ENCODE measurements at places on chromosomes 7 and 10.
A peak's percentile ranks its signal among the peaks of the same experiment; 100 is the strongest.

- DNase-seq: peak; percentile 32
These were observed 52.9 kb upstream of the CACUL1 start for GRCh38 chr10:118807512-118808305.

- no peak for DNase-seq
These were observed 6.0 kb downstream of the FKBP14 start for GRCh38 chr7:30020535-30020934.

- no peak for DNase-seq
These were observed 10.7 kb downstream of the PFKP start for GRCh38 chr10:3077940-3078630.

GRCh38 chr7:132464740-132465139 is 111.5 kb downstream of the PLXNA4 start:
- no peak for DNase-seq

GRCh38 chr10:43815181-43815885 is 166.7 kb upstream of the ZNF32 start:
- no peak for DNase-seq

DNA sequence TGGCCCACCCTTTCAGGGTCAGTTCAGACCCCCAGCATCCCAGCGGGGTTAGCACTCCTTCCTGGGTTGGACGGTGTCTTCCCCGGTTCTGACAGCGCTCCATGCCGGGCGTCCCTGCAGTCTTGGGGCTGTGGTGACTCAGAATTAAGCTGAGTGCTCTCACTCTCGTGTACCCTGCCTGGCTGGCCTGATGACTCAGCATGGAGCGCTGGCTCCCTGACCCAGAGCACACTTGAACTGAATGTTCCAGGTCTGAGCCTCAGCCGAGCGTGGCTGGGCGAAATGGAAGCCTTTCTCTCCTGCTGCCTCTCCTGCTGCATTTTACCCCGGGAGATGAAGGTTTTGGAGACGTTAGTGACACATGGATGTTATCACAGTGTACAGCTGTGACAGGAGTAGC is 7.1 kb downstream of the BAG3 start:
- DNase-seq: no peak

GRCh38 chr10:1110674-1111119 is 54.5 kb downstream of the WDR37 start:
- no peak for DNase-seq

DNA sequence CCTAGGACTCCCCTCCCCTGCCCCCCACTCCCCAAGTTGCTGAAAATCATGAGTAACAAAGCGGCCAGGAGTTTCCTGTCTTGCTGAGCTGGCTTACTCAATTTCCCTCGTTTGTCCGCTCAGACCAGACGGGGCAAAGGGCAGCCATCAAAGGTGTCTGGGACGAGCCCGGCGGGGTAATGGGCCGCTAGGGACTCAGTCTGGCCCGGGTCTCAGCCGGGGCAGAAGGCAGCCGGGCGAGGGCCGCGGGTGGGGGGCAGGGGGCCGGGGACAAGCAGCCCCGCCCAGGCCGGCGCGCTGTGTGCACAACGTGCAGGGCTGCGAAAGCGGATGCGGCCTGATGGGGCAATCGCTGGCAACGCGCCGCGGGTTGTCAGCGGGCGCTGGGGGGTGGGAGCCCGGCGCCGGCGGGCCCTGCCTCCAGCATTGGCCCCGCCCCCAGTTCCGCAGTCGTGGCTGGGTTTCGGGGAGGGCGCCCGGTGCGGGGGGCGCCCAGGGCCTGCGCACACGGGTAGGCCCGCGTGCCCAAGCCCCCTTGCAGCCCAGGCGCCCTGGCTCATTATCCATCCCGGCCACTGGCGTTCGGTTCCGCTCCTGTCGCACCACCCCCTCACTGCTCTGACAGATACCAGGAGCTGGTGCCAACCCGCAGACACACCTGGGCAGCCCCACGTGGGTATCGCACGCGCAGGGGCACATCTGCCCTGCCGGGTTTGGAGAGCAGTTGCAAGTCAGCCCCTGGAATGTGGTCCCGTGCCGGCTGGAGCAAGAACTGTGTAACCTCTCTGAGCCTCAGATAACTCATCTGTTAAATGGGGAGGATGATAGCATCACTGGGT is 35.1 kb downstream of the DNAJB12 start:
- peak; percentile 85 for DNase-seq

GRCh38 chr10:78354101-78354500 is 320.4 kb downstream of the RPS24 start:
- no peak for DNase-seq

DNA sequence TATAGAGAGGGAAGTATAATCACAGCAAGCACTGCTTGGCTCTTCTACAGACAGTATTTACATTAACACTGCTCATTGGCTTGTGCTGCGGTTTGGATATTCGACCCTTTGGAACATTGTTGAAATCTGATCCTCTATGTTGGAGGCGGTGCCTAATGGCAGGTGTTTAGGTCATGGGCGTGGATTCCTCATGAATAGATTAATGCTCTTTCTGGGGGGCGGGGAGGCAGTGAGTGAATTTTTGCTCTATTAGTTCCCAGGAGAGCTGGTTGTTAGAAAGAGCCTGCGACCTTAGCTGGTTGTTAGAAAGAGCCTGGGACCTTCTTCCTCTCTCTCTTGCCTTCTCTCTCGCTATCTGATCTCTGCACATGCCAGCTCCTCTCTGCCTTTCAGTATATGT is 77.3 kb upstream of the SVIL start:
- DNase-seq: no peak

DNA sequence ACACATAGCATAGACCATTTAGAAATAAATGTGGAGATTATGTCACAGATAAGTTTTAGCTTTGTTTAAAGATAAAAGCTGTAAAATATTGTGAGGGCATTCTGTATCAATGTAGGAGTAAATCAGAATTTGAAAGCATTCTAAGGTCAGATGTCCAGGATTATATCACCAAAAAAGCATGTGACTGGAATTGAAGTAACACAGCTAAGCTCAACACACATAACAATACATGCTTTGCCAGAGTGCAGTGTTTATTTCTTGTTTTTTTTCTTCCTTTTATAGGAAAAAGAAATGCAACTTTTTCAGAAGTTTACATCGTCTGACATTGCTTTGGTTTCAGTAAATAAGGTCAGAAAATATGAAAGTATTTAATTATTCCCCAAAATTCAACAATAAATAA is 183.4 kb downstream of the HTR7 start:
- DNase-seq: no peak

- DNase-seq: no peak
These were observed 959 bp upstream of the ATRNL1 start for GRCh38 chr10:115092258-115092554.

- no peak for DNase-seq
These were observed 3.3 kb downstream of the MKI67 start for GRCh38 chr10:128122931-128123330.

DNA sequence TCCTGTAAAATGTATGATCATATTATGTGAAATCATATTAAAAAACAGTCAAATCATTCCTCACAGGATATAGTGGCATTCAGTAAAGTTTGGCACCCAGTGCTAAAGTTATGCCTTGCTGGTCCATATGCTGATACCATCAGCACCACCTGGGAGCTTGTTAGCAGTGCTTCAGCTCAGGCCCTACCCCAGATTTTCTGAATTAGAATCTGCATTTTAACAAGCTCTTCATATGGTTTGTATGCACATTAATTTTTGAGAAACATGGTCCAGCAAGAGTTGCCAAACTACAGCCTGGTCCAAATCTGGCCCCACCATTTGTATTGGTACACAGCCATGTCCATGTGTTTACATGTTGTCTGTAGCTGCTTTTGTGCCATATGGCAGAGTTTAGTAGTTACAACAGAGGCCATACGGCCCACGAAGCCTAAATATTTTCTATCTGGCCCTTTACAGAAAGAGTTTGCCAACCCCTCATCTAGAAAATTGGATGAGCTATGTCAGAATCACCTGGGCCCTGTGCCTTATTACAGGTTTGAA is 30.1 kb downstream of the RAB18 start:
- no peak for DNase-seq

DNA sequence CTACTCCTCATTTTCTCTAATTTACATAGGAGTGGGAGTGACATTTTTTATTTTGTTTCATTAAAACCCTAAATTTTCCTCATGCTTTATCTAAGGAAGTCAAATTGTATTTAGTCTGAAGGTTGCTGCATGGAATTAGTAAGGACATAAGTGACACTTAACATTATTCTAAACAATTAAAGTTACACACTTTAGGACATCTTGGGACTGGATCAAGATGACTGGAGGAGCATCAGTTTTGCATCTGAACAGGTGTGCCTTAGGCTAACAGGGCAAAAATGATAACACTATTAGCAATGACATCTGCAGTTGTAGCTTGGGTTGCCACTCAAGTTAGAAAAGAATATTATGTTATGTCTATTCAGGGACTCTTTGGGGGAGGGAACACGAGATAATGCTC is 199.4 kb downstream of the HDAC9 start:
- no peak for DNase-seq

GRCh38 chr10:11704092-11704491 is 38.1 kb upstream of the ECHDC3 start:
- no peak for DNase-seq

- DNase-seq: no peak
These were observed 29.4 kb downstream of the SFXN4 start for GRCh38 chr10:119136084-119136483.

- no peak for DNase-seq
These were observed 3.8 kb downstream of the NEURL1 start for GRCh38 chr10:103497161-103497915.

DNA sequence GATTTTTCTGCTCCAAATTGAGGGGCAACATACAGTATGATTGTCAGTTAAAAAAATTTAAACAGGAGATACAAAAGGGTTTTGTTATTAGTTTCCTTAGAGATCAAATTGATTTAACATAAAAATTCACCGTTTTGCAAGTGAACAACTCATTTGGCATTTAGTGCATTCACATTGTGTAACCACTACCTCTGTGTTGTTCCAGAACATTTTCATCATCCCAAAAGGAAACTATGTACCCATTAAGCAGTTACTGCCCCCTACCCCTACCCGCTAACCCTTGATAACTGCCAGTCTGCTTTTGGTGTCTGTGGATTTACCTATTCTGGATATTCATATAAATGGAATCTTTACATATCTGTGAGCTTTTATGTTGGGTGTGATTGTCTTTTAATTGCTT is 3.1 kb downstream of the ZRANB1 start:
- no peak for DNase-seq

- DNase-seq: no peak
These were observed 180.2 kb downstream of the PRKCQ start for GRCh38 chr10:6399879-6400278.

DNA sequence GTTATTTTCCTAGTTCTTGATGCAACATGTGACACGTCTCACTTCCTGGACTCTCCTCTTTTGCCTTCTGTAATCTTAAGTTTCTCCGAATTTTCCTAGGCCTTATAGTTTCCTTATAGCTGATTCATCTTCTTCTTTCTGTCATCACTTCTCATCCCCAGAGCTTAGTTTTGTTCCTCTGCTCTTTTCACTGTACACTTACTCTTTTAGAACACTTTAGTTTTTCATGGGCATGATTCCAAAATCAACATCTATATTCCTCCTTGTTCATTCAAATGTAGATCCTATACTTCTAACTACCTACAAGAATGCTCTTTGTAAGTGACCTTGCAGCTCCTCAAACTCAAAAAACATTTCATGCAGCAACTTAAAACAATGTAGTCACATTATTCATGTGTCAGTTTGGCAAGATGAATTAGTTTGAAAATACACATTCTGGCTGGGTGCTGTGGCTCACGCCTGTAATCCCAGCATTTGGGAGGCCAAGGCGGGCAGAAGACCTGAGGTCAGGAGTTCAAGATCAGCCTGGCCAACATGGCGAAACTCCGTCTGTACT is 13.1 kb upstream of the SLC26A3 start:
- DNase-seq: no peak

GRCh38 chr7:18555120-18555519 is 59.6 kb downstream of the HDAC9 start:
- DNase-seq: no peak

- no peak for DNase-seq
These were observed 3.1 kb upstream of the AVPI1 start for GRCh38 chr10:97690133-97690532.

- no peak for DNase-seq
These were observed 192.2 kb upstream of the LRGUK start for GRCh38 chr7:133934977-133935330.

GRCh38 chr10:113533801-113534200 is 19.1 kb upstream of the HABP2 start:
- no peak for DNase-seq

- no peak for DNase-seq
These were observed 67.5 kb upstream of the SORCS1 start for GRCh38 chr10:107232013-107232412.

GRCh38 chr7:128074336-128074735 is 43.1 kb upstream of the LRRC4 start:
- no peak for DNase-seq

DNA sequence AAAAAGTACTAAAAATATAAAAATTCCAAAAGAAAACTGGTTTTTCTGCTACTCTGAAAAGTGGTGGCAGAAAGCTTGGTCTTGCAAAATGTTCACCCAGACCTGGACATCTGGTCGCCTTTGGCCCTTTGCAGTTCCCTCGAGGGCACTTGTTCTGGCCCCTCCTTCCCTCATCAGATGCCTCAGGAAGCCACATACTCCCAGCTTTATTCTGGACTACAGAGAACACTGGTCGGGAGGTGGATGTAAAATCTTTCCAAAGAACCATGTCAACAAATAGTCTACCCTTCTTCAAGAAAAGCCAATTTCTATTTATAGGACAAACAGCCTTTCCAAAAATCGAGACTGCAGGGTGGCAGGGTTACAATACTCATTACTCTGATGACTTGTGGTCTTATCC is 726.1 kb downstream of the TNS3 start:
- no peak for DNase-seq

DNA sequence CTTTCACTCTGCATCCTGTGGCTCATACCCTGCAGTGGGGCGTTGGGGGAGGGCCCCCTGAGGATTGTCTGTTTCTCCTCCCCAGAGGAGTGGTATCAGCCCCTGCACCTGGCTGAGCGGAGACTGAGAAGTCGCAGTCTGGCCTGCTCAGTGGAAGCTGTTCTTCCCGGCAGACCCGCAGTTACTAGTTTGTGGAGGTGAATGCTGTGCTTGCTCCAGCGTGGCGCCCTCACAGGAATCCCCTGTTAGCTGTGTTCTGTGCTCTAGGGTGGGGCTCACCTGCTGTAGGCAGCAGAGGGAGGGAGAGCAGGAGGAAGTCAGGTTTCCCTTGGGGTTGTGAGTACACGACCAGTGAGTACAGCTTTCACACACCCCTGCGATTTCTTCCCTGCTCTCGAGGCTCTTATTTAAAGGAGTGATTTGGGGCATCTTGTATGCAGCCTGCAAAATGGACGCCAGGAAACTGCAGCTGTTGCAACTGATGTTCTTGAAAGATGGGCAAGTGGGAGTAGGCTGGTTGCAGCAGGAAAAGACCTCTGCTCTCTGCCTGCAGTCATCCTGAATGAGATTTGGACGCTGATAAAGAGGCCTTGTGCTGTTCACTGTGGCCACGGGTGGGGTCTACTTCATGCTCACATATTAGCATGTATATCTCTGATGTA is 66.4 kb downstream of the HK1 start:
- peak; percentile 38 for DNase-seq

- DNase-seq: no peak
These were observed 10.5 kb downstream of the NOD1 start for GRCh38 chr7:30468041-30468440.

Data from CD8-positive, alpha-beta T cell (primary cell).